HT1080 (cell line): ENCODE measurements at places on chromosomes 6 and 20. TPM values are rescaled to one million over a fixed set of nuclear protein-coding genes. Genes with fewer than 3 reads are reported as not detected.
A peak's percentile ranks its signal among the peaks of the same experiment; 100 is the strongest.

GRCh38 chr20:44392776-44393607 is 37.5 kb downstream of the HNF4A start:
- DNase-seq: no peak

Gene FNDC1
- not detected in 2 replicates for total RNA-seq

DNA sequence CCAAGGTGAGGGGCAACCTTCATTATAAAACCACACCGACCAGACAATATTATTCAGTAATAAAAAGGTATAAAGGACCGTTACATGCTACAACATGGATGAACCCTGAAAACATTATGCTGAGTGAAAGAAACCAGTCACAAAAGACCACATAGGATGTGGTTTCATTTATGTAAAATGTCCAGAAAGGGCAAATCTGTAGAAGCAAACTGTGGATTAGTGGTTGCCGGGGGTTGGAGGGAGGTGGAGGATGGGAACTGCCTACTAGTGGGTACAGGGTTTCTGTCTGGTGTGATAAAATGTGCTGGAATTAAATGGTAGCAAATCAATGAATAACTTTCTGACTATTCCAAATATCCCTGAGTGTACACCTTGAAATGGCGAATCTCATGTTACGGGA is 10.2 kb upstream of the PRND start:
- DNase-seq: no peak

Gene TRIM15
- not detected in 2 replicates for total RNA-seq

GRCh38 chr6:168718821-168719475 is 278.0 kb downstream of the SMOC2 start:
- no peak for DNase-seq

GRCh38 chr20:32439132-32439829 is 81.2 kb downstream of the ASXL1 start:
- peak; percentile 71 for DNase-seq

Gene FOXA2
- 4.2 and 4.9 TPM in 2 replicates for total RNA-seq

GRCh38 chr20:12358006-12358654 is 440.4 kb downstream of the BTBD3 start:
- DNase-seq: peak; percentile 38

GRCh38 chr6:7235712-7236305 is 77.2 kb downstream of the SSR1 start:
- DNase-seq: no peak

Gene ISM1
- 1.0 and 2.6 TPM in 2 replicates for total RNA-seq

Gene PRPH2
- not detected in 2 replicates for total RNA-seq

GRCh38 chr6:71080133-71080532 is 123.3 kb upstream of the B3GAT2 start:
- no peak for DNase-seq

- DNase-seq: no peak
Measured at GRCh38 chr20:44188752-44189151, 1.8 kb upstream of the JPH2 start.

Gene ZNF341
- 2.4 and 3.2 TPM in 2 replicates for total RNA-seq

Gene C20orf141
- 0.50 TPM in 1 of 2 replicates, not detected in the other for total RNA-seq

Gene FKBP1A
- total RNA-seq: 181 and 419 TPM in 2 replicates

Gene TP53TG5
- not detected in 2 replicates for total RNA-seq

Gene PFDN4
- total RNA-seq: 57.7 and 71.9 TPM in 2 replicates

Gene DPPA5
- not detected in 2 replicates for total RNA-seq

- no peak for DNase-seq
Measured at GRCh38 chr6:143807103-143807772, 35.9 kb upstream of the LTV1 start.

GRCh38 chr20:41654884-41655283 is 36.7 kb upstream of the CHD6 start:
- no peak for DNase-seq

Gene MAVS
- total RNA-seq: 16.2 and 20.1 TPM in 2 replicates

GRCh38 chr6:18352842-18353241 is 34.3 kb upstream of the RNF144B start:
- DNase-seq: no peak

DNA sequence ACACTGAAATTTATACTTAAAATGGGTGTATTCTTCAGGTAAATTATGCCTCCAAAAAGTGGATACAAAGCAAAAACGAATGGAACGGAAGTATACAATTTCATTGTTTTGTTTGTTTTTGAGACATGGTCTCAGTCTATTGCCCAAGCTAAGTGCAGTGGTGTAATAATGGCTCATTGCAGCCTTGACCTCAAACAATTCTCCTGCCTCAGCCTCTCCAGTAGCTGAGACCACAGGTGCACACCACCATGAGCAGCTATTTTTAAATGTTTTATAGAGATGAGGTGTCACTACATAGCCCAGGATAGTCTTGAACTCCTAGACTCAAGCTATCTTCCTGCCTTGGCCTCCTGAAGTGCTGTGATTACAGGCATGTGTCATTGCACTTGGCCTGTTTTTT is 122.2 kb downstream of the MAN1A1 start:
- no peak for DNase-seq

GRCh38 chr6:116190550-116190949 is 63.3 kb downstream of the TSPYL4 start:
- DNase-seq: peak; percentile 49

Gene TAGAP
- not detected in 2 replicates for total RNA-seq

GRCh38 chr6:140915103-140915502 is 1217.6 kb upstream of the GJE1 start:
- DNase-seq: no peak

DNA sequence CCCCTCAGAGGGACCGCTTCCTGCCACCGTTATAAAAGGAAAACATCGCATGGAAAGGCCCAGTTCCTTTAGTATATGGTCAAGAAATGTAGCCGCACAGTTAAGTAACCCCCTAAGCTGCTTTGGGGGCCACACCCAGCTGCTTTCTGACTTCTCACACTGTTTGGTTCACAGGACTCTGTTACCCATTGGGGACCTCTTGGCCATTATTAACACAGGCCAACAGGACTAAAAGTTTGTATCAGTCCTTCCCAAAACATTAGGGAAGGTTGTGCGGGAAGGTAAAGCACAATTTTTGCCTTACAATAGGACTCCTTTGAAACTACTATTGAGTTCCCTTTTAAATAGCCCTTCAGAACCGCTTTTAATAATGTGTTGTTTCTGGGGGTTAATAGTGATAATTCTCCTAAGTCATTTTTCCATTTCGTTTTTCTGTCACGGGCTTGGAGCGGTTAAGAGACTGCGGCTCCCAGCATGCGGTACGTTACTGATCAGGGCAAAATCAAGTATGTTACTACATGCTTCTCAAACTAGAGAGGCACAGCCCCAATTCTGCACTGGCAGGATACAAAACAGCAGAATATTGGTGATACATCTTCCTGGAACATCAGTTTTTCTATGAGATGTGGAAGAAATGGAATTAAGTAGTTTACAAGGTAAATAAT is 668 bp upstream of the RPP40 start:
- DNase-seq: no peak

GRCh38 chr6:142313284-142313683 is 11.5 kb downstream of the ADGRG6 start:
- peak; percentile 59 for DNase-seq

Gene WASF1
- total RNA-seq: 12.1 and 14.2 TPM in 2 replicates

GRCh38 chr6:1832358-1832757 is 222.6 kb downstream of the FOXC1 start:
- no peak for DNase-seq

- DNase-seq: no peak
Measured at GRCh38 chr6:167103041-167103891, 19.6 kb upstream of the CCR6 start.

GRCh38 chr6:161265554-161265953 is 8.3 kb downstream of the AGPAT4 start:
- DNase-seq: no peak

DNA sequence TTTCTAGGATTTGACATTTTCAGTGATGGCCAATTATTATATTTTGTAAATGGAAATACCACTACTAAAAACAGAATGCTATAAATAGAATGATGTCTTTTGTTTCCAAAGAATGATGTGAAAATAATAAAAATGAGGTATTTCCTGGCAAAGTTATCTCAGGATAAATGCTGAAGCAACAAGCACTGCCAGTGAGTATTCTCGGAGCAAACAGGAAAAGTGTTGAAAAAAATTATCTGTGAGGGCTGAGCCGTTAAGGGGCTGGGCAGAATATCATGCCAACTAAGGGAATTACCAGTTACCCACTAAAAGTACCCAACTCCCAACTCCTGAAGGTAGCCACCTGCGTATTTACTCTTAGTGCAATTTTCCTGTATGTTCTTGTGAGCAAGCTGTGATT is 23.6 kb upstream of the SCAF8 start:
- no peak for DNase-seq

GRCh38 chr6:36266913-36267644 is 2.8 kb upstream of the PNPLA1 start:
- DNase-seq: no peak

GRCh38 chr20:8504030-8504429 is 372.0 kb downstream of the PLCB1 start:
- no peak for DNase-seq

DNA sequence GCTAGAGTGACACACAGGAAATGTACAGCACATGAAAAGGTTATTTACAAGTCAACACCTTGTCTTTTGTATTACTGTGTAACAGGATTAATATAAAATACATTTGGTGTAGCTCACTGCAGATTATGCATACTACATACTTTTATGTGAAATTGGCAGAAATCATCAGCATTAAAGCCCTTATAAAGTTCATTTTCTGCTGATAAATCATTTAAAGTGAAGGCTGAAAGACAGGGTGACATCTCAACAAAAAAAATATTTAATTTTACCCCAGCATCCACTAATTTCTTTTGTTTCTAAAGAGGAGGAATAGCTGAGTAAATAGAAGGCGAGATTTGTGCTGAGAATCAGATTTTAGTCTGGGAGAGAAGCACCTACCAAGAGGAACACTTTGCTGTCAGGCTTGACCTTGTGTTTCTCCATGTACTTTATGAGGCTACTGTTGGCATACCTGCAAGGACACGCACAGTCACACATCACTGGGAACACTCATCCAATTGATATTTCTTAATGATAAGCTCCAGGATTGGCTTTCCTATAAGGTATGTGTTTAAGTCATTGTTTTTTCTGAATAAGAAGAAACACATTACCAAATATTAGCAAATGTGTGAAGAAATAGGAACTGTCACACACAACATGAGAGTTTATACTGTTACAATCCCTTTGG is 146.6 kb upstream of the SLC22A16 start:
- DNase-seq: no peak

- DNase-seq: peak; percentile 80
Measured at GRCh38 chr6:27213544-27214125, 33.9 kb upstream of the PRSS16 start.
